ENCODE measurements at places on chromosomes 6 and 20. TPM values are rescaled to one million over a fixed set of nuclear protein-coding genes. Genes with fewer than 3 reads are reported as not detected.

DNA sequence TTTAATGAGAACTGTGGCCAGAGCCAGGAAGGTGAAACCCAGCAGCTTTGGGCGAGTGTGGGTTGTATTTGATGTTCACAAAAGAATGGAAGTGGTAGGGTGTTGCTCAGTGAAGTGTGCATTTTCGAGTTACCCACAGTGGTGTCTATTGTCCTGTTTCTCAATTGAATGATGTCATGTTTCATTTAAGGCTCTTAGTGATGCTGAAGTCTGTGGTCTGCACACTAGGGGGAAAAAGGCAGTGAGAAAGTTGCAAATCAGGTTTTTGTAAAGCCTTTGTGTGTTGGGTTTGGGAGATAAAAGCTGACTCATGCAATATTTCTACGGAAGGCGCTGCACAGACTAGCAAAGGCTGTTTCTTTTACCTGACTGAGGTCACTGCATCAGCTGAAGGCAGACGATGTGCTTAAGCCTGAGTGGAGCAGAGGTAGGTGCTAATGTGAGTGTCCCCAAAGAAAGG, 121.1 kb downstream of the PLEKHG1 start:
- DNase-seq, result no peak

Gene AVP
- total RNA-seq, result not detected

- no peak for DNase-seq
These were observed 7.7 kb downstream of the TFAP2A start for GRCh38 chr6:10407018-10407673.

- DNase-seq, result no peak
These were observed 55.6 kb downstream of the CARMIL1 start for GRCh38 chr6:25334793-25335192.

Gene HMGN3
- total RNA-seq, result 26.7 TPM

Gene TXLNB
- total RNA-seq, result 0.17 TPM

- DNase-seq, result no peak
These were observed 356.0 kb upstream of the CITED2 start for GRCh38 chr6:139730340-139730974.

Gene POLR1C
- 18.2 TPM for total RNA-seq

DNA sequence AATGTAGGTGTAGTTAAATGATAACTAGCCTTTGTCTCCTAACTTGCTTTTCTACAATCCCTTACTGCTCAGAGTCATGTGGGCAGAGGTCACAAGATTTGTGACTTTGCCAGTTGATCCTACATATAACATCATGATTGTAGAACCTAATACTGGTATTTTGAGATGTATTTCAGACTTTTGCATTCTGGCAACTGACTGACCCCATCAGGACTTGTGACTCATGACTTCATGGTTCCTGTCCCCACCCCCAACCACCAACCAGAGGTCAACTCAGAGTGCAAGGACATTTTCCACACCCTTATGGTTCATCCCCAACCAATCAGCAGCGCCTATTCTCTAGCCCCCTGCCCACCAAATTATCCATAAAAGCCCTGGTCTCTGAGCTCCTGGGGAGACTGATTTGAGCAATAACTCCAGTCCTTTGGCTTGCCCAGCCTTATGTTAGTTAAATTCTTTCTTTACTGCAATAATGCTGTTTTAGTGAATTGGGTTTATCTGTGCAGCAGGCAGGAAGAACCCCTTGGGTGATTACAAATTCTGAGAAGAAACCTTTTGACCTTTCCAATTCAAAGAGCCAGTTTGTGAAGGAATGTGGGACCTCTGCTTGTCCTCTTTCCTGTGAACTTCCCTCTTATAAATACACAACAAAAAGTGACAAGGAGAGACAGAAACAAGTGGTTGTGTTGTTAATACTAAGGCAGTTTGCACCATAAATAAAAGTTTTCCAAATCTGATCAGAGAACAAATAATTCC, 588.7 kb downstream of the UTRN start:
- no peak for DNase-seq

GRCh38 chr20:47638851-47639250, 137.2 kb downstream of the NCOA3 start:
- no peak for DNase-seq

- no peak for DNase-seq
These were observed 9.1 kb upstream of the ZNFX1 start for GRCh38 chr20:49286689-49287551.

Gene TRMT11
- total RNA-seq, result 9.9 TPM

GRCh38 chr20:24147479-24147878, 158.9 kb upstream of the GGTLC1 start:
- no peak for DNase-seq

Gene SPEF1
- not detected for total RNA-seq

DNA sequence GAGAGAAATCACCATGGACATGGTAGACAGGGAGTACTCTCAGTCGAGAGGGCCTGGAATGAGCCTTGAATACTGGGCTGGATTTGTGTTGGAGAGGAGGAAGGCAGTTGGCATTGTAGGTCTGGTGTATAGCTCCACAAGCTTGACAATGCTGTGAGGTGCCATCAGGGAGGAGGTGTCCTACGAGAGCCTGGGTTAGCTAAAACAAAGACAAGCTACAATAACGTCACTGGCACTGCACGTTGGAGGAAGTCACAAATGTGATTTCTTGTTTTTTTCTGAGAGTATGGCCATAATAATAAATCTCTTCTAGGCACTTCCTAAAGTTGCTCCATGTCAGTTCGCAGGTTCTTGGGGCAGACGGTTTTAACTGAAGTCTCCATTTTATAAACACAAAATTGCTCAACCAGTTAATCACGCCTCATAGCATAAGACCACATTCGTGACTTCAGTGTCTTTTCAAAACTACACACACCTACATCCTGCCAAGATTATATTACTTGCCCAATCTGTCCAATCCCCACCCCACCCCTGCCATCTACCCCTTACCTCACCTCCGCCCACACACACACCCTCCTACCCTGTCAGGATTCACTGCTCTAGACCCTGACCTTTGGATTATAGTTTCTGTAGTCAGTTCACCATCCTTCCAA, 4.4 kb upstream of the HLA-DMB start:
- no peak for DNase-seq

DNA sequence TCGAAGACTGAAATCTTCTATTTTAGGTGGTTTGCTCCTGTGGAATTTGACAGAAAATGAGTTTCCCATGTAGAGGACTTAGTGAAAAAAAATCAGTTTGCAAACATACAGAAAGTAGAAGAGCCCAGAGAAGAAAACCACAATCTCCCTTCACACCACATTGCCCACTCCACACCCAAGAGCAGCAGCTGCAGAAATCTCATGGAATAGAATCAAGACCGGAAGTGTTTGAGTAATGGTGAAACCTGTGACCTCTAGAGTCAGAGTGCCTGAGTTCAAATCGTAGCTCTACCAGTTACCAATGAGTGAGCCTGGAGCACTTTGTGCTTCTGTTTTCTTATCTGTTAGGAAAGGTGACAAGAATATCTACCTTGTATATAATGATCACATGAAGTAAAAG, 4.6 kb downstream of the SIRPG start:
- DNase-seq, result no peak

Gene DEFB132
- total RNA-seq, result not detected

Gene STX11
- total RNA-seq, result 4.5 TPM

GRCh38 chr20:56488566-56488965, 20.1 kb downstream of the RTF2 start:
- no peak for DNase-seq

Gene CASP8AP2
- 7.3 TPM for total RNA-seq

Gene FNDC11
- total RNA-seq, result not detected

Gene SYCP2
- 0.84 TPM for total RNA-seq

Gene CDK19
- total RNA-seq, result 7.6 TPM

Gene KIAA1586
- 25.0 TPM for total RNA-seq

GRCh38 chr6:151224076-151224475, 15.7 kb upstream of the AKAP12 start:
- no peak for DNase-seq

DNA sequence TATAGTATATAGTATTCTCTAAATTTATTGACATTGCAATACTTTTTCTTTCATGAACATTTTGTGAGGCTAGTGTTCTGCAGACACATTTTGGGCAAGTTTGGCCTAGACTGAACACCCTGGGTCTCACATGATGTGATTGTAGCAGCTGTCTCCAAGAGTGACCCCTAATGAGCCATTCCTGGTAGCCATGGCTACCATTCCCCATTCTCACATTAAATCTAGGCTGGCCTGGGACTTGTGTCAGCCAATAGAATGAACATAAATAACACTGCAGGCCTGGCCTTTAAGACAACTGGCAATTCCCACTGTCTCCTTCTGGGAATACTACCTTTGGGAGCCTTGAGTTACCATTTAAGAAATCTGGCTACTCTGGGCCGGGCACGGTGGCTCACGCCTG, 38.0 kb upstream of the TASP1 start:
- DNase-seq, result no peak

Gene SRSF6
- 33.8 TPM for total RNA-seq

DNA sequence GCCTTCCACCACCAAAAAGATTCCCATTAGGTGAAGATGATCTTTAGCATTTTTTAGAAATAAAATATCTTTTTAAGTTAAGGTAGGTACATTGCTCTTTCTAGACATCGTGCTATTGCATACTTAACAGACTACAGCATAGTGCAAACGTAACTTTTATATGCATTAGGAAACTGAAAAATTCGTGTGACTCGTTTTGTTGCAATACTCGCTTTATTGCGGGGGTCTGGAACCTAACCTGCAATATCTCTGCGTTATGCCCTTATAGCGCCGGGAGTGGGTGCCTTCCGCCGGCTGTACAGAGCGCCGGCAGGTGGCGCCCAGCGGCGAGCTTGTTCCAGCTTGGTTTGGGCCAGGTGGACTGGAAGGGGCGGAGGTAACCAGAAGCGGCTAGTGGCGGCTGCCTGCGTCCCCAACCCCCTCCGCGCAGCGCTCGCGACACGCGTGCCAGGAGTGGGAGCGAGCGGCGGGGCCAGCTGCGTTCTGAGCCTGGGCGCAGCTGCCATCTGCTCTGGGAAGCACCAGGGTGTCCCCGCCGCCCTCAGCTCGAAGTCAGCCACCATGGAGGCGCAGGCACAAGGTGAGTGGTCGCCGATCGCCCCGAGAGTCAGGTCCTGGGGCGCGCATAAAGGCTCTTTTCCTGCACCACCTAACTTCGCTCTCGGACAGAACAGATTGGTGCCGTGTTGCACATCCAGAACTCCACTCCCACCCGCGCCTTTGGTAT, at the start of gene TPD52L1:
TPD52L1 (plus strand) TSS at position 383 of the 727 bp plus-strand sequence; CDS start at position 562, 179 bp downstream.
- DNase-seq, result peak; percentile 77

- DNase-seq, result peak; percentile 35
These were observed 161.3 kb upstream of the GGTLC1 start for GRCh38 chr20:24149881-24150307.

GRCh38 chr20:62845416-62846160, 16.0 kb downstream of the TCFL5 start:
- DNase-seq, result no peak
